ENCODE measurements at places on chromosomes 5 and 9.

GRCh38 chr9:72354704-72355103 lies 10.3 kb downstream of the ZFAND5 start:
- no peak for DNase-seq

- no peak for DNase-seq
Measured at GRCh38 chr9:103819936-103820335, 274.2 kb upstream of the SMC2 start.

DNA sequence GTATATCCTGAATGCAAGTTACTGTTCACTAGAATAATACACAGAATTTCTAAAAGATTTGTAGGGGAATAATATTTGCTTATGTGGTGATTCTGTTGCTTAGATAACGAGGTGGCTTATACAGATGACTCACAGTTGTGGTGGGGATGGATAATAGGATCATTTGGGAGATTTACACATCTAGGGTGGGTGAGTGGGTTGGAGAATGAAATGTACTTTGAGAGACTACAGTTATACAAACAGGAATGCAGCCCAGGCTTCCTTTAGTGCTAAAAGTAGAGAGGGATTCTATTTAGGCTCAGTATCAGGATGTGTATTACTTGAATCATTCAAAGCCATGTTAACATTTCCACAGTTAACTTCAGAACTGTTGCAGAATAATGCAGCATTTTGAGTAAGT lies 1.8 kb downstream of the CTXN3 start:
- DNase-seq: no peak

DNA sequence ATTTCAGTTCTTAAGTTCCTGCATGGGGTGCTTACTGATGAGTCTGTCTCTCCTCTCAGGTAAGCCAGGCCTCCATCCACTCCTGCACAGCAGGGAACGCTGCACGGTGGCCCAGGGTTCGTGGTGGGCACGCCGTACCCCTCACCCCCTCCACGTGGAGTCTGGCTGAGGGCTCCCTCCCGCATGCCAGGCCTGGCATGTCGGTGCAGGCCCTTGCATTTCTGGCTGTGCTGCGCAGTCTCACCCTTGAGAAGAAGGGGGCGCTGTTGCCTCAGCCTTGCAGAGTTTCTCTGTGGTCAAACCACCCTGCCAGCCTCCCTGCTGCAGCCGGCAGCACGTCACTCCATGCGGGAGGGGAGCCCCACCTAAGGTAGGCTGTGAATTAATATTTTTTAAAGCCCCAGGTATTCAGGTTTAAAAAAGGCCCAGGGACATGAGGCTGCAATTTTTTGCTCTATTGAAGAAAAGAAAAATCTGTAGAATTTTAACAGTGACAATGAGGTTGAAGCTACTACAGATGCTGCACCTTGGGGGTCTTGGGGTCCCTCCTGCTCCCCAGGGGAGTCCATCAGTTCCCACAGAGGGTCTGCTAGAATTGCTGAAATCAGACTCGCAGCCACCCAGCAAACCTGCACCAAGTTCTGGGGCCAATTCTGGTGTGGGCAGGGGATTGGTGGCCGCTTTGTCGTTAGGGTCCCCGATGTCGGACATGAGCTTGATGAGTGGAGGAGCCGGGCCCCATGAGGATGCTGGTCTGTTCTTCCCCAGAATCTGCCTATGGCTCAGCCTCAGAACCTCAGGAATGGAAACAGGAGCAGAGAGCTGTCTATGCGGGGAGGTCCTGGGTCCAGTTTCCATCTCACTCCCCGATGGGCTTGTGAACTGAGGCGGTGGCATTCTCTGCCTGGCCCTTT lies 52.6 kb downstream of the TENT4A start:
- DNase-seq: peak; percentile 72

DNA sequence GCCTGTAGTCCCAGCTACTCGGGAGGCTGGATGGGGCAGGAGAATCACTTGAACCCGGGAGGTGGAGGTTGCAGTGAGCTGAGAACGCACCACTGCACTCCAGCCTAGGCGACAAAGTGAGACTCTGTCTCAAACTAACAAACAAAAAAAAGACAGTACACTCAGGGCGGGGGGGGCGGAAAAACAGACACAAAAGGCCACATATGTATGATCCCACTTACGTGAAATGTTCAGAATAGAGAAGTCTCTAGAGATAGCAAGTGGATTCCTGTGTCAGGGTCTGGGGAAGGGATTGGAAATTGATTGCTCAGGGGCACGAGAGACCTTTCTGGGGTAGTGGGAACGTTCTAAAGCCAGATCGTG lies 9.0 kb upstream of the LCN1 start:
- DNase-seq: no peak

GRCh38 chr5:171451421-171451820 lies 32.0 kb downstream of the FGF18 start:
- DNase-seq: no peak

- DNase-seq: no peak
Measured at GRCh38 chr9:29068461-29068860, 1495.2 kb upstream of the C9orf72 start.

GRCh38 chr9:35112257-35113020 lies 3.2 kb downstream of the ATOSB start:
- DNase-seq: no peak

GRCh38 chr9:3856592-3856991 lies 330.8 kb upstream of the RFX3 start:
- DNase-seq: no peak

- DNase-seq: no peak
Measured at GRCh38 chr5:126640866-126641265, 40.1 kb downstream of the PHAX start.

Measured in neuronal stem cell (in vitro differentiated cells).